ENCODE measurements at places on chromosomes 1 and 21.

DNA sequence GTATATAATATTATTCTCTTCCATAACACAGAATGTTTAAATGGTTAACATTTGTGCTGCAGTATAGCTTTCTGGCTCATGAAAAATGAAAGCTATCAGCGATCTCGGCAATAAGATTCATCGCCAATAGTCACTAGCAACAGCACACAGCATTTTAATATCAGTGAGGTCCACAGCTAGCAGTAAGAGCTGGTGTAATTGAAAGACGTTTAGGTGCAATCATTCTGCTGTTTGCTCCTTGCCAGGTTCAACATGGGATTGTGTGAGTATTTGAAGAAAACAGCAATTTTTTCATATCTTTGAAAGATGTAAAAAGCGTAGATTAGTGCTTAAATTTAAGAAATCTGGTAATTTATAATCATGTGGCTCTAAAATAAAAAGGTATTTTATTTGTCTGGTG, 20.1 kb downstream of the PRKACB start:
- DNase-seq, result no peak

DNA sequence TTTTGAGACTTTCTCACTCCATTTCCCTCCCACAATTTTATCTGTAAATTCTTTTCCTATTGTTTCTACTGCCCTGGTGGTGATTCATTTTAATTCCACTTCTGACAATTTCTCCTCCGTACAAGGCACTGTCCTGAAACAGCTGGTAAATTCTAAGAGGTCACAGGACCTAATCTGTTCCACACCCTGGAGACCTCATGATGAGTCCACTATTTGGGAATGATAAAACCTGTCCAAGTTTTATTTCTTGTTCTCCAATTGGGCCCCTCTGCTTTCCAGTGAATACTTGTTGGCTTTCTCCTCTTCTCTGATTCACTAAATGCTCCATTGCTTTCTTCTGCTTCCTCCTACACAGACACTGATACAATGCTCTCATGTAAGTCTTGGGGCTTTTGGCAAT, 343.1 kb upstream of the DUSP10 start:
- DNase-seq, result peak; percentile 79

- no peak for DNase-seq
Measured at GRCh38 chr1:151510614-151510956, 602 bp upstream of the CGN start.

DNA sequence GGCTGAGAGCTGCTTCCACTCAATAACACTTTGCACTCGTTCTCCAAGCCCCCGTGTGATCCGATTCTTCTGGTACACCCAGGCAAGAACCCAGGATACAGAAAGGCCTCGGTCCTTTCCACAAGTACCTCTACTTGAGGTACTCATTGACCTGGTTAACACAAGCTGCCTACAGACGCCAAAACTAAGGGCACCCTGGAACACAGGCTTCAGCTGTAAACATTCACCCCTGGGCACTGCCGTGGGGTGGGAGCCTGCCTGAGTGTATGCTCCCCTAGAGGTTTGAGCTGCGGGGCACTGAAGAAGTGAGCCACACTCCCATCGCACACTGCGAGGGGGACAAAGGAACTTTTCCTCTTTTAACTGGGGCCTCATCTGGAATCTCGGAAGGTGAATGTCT, 30.5 kb downstream of the LRRC3 start:
- DNase-seq, result no peak

DNA sequence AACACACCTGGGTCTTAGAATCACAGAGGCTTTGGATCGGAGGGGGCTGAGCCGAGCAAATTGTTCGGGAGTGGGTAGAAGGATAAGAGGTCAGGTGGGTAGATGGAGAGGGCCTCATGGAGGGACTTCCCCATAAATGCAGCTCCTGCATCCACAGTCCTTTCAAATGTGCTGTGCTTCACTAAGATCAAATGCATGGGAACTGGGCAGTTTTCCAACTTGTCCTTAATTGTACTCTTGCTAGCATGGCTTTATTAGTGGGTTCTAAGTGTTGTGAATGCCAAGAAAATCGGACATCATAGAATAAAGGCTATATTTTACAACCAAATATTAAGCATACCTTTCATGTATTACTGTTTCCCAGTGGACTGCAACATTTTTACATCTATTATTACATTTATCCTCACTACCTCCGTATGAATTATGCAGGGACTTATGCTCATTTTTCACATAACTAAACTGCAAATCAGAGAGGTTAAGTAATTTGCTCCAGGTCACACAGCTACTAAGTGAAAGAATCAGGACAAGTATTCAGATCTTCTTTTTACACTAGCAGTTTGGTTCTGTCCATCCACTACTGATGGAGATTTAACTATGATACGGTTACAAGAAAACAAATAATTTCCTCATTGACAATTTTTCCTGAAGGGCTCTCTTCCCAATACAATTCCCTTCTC, 174.5 kb upstream of the RUNX1 start:
- DNase-seq, result no peak

DNA sequence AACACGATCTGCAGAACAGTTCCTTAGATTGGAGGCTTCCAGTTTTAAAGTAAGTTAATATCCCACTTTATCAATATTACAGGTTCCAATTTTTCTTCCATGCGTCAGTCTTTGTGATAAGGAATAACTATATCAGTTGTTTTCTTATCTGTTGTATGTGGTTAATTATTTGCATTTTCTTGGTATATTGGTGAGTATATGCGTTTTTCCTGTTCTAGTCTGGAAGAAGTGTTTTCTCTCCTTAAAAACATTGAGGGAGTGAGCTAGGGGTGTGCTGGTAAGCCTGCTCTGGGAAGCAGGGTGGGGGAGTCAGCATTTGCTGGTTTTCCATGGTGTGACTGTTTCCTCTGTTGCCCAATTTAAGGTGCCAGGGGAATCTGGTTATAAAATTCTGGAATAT, 50.2 kb upstream of the KIF1B start:
- DNase-seq, result peak; percentile 26

DNA sequence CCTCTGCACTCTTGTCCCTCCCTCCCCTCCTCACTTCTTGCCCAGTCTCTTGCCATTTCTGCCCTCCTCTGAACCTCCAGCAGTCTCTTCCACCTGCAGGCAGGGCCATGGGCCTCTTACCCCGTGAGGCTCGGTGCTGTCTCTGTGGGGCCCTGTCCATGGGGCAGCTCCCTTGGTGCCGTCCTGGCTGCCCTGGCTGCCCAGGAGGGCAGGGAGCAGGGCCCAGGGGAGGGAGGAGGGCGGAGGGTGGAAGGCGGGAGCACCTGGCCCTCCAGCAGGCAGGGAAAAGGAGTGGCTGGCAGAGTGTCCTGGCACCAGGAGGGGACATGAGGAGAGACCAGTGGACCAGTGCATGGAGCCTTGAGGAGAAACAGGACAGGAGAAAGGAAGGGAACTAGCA, at the start of gene RORC:
Gene RORC, minus strand, starts transcription at position 198 of the 400 bp plus-strand sequence. Its CDS starts 38 bp downstream, at position 160.
- DNase-seq, result no peak

GRCh38 chr1:93328809-93329760, 16.6 kb upstream of the DR1 start:
- peak; percentile 58 for DNase-seq

DNA sequence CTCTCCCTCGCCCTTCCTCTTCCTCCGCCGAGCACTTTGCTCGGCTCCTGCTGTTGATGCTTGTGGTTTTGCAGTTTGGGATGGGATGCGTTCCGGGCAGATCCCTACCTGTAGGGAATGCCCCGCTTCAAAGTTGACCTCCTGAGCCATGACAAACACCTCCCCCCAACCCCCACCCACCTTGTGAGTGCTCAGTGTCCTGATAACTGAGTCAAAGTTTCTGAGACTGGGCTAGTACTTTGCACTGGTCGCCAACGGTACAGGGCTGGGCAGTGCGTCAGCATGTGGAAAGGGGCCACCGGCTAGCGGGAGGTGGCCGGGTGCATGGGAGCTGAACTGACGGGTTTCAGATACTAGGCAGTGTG, 771 bp downstream of the RABGAP1L start:
- DNase-seq, result peak; percentile 76

GRCh38 chr1:23657659-23658275, 33.8 kb upstream of the RPL11 start:
- DNase-seq, result peak; percentile 81

DNA sequence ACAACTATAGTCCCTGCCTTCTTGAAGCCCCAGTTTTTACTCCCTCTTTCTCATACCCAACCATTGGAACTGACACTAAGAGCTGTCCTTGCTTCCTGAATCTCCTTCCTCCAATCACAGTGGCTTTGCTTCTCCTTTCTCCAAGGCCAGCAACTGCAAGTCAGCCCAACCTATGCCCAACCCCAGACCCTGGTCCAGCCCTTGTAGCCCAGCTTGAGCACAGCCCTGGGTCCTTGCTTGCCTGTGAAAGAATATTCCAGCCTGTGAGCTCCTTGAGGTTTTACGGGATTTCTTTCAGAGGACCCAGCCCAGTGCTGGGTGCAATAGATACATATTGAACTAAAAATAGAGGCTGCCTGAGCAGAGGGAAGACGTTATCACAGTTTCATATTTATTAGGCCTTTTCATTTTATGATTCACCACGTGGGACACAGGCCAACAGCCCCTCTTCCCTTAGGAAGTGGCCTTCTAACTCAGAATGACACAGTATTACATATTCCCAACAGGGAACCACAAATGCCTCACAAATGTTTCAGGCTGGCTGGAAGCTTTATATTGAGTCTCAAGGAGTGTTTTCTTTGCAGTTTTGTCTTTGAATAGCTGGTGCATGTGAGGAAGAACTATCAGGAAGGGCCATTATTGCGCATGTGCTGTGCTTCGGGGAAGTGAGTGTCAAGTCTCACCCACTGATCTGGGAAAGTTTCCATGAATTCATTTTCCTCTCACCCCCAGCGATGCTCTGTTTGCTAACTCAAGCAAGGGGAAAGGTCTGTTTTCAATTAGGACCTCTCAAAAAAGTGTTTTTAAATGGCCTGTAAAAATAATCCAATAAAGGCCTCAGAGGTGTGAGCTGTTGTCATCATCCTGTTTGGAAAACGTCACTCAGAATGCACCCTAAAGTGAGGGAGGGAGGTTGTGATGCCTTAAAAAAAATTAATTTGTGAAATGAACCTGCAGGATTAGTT, 92.3 kb upstream of the NFIA start:
- peak; percentile 75 for DNase-seq

- no peak for DNase-seq
Measured at GRCh38 chr1:161719325-161719611, 2.1 kb upstream of the FCRLB start.

DNA sequence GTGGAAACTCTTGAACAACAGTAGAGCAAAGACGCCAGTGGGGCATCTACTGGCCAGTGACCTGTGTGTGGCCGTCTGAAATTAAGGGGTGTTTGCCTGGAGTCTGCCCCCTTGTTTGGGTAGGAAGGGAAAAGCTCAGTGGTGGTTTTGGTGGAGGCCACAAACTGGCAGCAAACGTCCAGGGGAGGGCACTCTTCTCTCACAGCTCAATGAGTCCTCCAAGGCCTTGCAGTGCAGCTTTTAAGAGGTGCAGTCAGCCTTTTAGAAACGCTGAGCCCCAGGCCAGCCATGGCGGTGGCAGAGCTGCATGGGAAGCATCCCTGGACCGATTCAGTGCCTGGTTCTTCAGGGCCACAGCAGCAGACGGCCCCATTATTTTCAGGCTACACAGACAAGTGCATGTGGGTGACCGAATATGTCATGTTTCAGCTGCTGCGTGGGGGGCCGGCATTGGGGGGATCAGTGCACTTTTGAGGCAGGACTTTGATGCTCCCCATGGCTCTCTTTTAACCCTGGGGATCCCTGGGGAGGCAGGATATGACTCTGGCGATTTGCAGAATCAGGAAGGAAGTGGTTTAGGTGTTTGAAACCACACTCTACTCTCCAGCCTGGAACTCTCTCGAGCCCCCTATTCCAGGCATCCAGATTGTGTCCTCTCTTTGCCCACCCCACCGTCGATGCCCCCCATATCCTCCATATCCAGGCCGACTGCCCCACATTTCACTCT, 414.0 kb downstream of the PRDM2 start:
- peak; percentile 80 for DNase-seq

DNA sequence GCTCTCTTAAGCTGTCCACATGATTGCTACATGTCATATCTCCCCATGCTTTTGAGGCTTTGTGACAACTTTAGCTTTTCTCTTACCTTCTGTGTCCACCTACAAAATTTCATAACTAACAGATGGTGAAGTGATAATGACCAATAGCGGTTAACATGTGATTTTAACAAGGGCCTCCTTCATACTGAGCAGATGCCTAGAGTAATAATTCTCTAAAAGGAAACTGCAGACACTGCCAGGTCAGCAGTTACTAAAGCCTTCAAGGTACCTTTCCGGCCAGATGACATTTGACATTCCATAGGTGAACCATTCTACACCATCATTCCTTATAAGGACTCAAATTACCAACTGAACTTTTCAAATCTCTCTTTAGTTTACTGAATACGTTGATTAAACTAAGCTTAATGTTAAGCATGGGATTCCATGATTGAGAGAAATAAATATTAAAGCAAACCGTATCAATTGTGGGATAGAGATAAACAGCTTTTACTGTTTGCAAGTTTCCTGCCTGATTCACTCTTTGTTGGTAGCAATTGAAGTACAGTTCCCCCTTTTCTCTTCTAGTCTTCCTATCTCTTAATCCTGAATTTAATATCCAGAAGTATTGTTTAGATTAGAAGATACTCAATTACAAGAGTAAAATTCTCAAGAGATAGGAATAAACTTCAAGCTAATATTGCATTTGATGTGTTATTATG, 205.1 kb downstream of the PLA2G4A start:
- no peak for DNase-seq

GRCh38 chr1:231803353-231803752, 176.8 kb downstream of the DISC1 start:
- peak; percentile 59 for DNase-seq

- DNase-seq, result peak; percentile 52
Measured at GRCh38 chr1:2611031-2611501, 21.8 kb downstream of the MMEL1 start.

Data from AG20443 (cell line).